Left cardiac atrium (tissue), 4 donors: ENCODE measurements at places on chromosomes 1 and 21. TPM values are rescaled to one million over a fixed set of nuclear protein-coding genes. Genes with fewer than 3 reads are reported as not detected.
A peak's percentile ranks its signal among the peaks of the same experiment; 100 is the strongest.

DNA sequence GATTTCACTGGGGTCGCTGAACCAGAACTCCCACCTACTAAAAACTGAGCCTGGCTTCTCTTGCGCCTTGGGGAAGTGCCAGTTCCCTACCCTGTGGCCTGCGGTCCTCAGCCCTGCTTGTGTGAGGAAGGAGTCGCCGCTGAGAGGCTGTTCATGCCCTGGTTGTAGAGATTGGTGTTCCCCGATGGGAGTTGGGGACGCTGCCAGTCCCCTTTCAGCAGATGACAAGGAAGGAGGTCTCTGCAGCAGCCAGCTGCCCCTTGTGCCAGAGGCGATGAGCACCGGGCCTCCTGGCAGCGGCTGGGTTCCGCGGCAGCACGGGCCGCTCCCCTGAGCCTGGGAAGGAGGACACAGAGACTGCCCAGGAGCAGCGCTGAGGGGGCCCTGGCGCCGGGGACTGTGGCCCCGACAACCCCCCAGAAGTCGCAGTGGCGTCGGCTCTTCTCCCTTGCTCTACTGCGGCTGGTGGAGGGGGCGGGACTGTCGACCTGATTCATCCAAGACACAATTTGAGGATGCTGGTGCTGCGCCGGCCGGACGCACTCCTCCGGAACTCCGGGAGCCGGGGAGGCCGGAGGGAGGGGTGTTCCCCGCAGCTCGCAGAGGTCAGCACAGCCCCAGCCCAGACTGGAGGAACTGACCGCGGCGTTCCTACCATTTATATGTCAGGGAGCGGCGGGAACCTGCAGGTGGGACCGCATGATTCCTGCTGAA, 12.0 kb upstream of the ADORA3 start:
- peak; percentile 89 for DNase-seq

- DNase-seq: peak; percentile 25
Measured at GRCh38 chr1:28115267-28115666, 26.9 kb upstream of the EYA3 start.

DNA sequence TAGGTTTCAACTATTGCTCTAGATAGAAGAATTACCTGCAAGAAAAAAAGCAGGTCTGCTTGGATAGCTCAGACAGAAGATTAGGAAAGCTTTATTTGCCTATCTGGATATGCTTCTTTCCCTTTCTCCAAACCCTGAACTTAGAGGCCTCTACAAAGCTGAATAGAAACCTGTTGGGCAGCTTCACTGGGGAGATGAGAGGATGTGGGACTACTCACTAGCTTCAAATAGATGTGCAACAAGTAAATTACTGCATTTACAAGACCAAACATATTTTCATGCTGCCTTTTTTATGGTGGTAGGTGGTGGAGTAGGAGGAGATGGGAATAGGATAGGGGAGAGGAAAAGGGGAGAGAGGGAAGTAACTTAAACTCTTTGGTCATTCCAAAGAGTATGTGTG, 6.4 kb downstream of the CLCA2 start:
- DNase-seq: no peak

DNA sequence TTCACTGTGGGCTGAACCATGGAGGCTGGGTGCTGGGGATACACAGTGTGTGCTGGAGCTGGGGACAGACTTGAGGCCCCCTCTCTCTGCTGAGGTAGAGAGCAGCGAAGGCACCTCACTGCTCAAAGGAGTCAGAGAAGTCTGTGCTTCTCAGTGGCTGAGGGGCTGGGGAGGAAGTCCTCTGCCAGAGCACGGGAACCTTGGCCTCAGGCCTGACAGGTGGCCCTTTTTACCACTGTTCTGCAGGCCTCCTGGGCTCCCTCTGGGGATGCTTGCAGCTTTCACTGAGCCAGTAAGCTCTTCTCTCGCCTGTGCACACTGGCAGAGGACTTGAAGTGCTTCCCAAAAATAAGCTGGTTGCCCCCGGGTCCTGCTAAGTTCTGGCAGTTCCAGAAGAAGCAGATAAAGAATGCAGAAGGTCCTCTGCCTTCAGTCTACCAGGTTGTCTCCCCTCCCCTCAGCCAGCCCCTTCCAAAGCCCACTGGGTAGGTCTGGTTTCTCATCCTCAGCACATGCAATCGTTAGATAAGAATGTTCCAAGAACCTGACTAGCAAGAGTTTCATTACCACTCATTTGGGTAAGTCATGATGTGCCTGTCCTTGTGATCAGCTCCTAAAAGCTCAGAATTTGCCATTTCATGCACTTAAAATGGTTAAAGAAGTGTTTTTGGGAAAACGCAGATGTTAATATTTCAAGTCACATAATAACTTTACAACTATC, 53.9 kb downstream of the TENT5C start:
- DNase-seq: no peak

- DNase-seq: no peak
Measured at GRCh38 chr1:19840228-19840627, 25.1 kb upstream of the RNF186 start.

Gene TIAM1
- total RNA-seq: 6.7 TPM
